CD8-positive, alpha-beta memory T cell (primary cell): ENCODE measurements at places on chromosomes 6 and 20. TPM values are rescaled to one million over a fixed set of nuclear protein-coding genes. Genes with fewer than 3 reads are reported as not detected.

Gene TBC1D7
- polyA plus RNA-seq = 14.9 TPM

Gene HLA-DQA2
- 1.9 TPM for polyA plus RNA-seq

Gene KCNG1
- not detected for polyA plus RNA-seq

Gene SH3BGRL2
- polyA plus RNA-seq = 0.95 TPM

Gene CRISP3
- not detected for polyA plus RNA-seq

Gene BTNL2
- not detected for polyA plus RNA-seq

Gene PPP2R5D
- 32.5 TPM for polyA plus RNA-seq

Gene ETV7
- 2.4 TPM for polyA plus RNA-seq

Gene VSTM2L
- polyA plus RNA-seq = not detected

Gene POU5F1
- not detected for polyA plus RNA-seq

Gene RAET1G
- polyA plus RNA-seq = not detected

Gene SLPI
- polyA plus RNA-seq = not detected

Gene C4B
- 0.70 TPM for polyA plus RNA-seq

Gene MYB
- 1.3 TPM for polyA plus RNA-seq

Gene HLA-DRA
- 41.3 TPM for polyA plus RNA-seq

Gene PRDM13
- 0.14 TPM for polyA plus RNA-seq

Gene CCDC170
- polyA plus RNA-seq = not detected

Gene BMP7
- not detected for polyA plus RNA-seq

Gene MYCT1
- polyA plus RNA-seq = not detected

Gene GOPC
- polyA plus RNA-seq = 15.5 TPM

Gene TPBG
- 2.0 TPM for polyA plus RNA-seq

Gene SNTA1
- polyA plus RNA-seq = 11.8 TPM

Gene PLCB4
- polyA plus RNA-seq = not detected

Gene GJA1
- not detected for polyA plus RNA-seq

Gene GSTA4
- 4.6 TPM for polyA plus RNA-seq

Gene VWA7
- 2.5 TPM for polyA plus RNA-seq

Gene TBXT
- not detected for polyA plus RNA-seq

Gene OR11A1
- not detected for polyA plus RNA-seq

Gene RTN4IP1
- 7.2 TPM for polyA plus RNA-seq

Gene RNF39
- 0.17 TPM for polyA plus RNA-seq

Gene ZBTB12
- polyA plus RNA-seq = not detected

Gene RAET1L
- not detected for polyA plus RNA-seq

Gene ZFP57
- polyA plus RNA-seq = 2.2 TPM

Gene CSNK2B
- polyA plus RNA-seq = 265 TPM

Gene PTCRA
- polyA plus RNA-seq = not detected

Gene KIAA1755
- polyA plus RNA-seq = not detected

Gene BNIP5
- not detected for polyA plus RNA-seq

Gene NAPB
- polyA plus RNA-seq = 5.2 TPM

Gene TP53INP2
- 1.1 TPM for polyA plus RNA-seq

Gene SPINT4
- polyA plus RNA-seq = not detected

Gene GHRH
- not detected for polyA plus RNA-seq

Gene RAD21L1
- not detected for polyA plus RNA-seq

Gene HLA-DRB1
- polyA plus RNA-seq = 56.0 TPM

Gene DDO
- not detected for polyA plus RNA-seq
